Fibroblast of pulmonary artery (primary cell): ENCODE measurements at places on chromosomes 11 and 22.

DNA sequence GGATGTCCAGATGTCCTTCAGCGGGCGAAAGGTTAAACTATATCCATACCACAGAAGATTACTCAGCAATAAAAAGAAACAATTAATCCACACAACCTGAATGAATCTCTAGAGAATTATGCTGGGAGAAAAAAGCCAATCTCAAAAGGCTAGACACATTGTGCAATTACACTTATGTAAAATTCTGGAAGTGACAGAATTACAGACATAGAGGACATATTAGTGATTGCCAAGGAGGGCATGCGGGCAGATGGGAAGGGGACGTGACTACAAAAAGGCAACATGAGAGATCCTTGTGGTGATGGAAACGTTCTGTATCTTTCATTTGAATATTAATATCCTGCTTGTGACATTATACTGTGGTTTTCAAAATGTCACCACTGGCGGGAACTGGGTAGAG, 103.5 kb upstream of the BMAL1 start:
- no peak for DNase-seq

GRCh38 chr11:110818032-110818687, 105.9 kb upstream of the ARHGAP20 start:
- peak; percentile 39 for DNase-seq

DNA sequence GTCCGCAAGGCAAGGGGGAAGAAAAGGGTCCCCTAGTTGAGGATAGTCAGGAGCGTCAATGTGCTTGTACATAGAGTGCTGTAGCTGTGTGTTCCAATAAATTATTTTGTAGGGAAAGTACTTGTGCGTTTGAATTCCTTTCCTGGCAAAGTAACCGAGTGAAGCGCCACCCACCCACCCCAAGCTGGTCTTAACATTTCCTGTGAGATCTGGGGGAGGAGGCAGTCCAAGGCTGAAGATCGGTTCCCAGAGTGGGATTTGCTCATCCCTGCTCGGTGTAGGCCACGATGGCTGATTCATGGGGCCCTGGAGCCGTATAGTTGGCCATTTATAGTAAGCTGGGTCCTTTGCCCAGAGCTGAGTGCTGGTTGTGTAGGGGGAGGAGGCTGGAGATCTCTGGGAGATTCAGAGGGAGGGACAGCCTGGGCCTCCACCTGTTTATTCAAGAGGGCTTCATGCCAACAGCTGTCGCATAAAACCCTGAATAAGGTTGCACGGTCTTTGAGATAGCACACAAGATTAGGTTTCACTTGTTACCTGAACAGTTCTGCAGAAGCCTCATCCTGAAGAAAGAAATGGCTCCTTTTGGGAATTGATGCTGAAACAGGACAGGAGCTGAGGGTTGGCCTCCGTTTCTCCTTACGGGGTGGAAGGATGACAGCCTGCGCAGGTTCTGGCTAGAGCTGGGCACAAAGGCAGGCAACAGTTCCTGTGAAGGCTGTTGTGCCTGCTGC, 2.4 kb downstream of the ATF4 start:
- peak; percentile 71 for DNase-seq

GRCh38 chr11:64622681-64623080, 31.7 kb downstream of the SLC22A12 start:
- no peak for DNase-seq

- no peak for DNase-seq
Observed at GRCh38 chr22:25413620-25414019, 150.9 kb upstream of the GRK3 start.

DNA sequence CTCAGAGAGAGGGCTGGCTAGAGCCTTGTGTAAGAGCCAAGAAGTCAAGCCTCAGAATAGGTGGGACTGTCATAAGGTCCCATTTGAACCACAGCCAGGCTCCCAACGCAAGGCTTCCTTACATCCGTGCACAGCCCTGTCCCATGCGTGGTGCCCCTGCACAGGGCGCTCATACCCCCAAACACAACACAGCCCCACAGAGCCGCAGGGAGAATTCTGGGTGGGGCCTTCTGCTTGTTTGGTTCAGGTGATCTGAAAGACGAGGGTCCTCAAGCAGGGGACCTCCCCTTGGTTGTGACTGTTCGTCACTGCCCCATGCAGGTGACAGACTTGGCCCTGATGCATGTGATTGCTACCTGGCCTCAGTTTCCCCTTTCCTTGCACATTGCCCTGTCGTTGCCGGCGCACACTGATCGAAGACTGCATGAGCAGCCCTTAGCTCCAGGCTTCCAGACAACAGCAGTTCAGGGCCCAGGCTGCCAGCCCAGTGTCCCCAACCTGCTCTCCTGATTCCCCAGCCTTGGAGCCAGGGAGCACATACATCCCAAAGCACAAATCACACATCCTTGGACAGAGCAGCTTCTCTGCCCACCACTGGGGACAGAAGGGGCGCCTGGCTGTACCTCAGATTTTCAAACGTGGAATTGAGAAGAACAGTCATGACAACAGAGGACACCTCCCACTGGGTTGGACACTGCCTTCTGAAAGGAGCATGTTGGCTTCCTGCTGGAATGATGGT, 22.1 kb downstream of the GNAZ start:
- no peak for DNase-seq

DNA sequence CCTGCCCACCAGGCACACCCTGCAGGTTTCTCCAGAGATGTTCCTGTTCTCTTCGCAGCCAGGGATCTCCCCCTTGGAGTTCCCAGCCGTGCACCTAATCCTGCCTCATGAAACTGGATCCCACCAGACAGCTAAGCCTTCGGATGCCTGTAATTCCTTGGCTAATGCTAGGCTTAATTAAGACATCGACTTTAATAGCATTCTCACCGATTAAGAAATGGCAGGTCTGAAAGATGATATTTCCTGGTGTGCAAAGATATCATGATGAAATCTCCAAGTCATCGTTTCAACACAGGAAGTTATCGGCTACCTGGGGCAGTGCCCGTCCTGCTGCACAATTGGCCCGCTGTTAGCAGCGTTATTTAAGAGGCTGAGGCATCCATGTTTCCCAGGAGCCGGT, 41.5 kb upstream of the CCND1 start:
- DNase-seq, result no peak

DNA sequence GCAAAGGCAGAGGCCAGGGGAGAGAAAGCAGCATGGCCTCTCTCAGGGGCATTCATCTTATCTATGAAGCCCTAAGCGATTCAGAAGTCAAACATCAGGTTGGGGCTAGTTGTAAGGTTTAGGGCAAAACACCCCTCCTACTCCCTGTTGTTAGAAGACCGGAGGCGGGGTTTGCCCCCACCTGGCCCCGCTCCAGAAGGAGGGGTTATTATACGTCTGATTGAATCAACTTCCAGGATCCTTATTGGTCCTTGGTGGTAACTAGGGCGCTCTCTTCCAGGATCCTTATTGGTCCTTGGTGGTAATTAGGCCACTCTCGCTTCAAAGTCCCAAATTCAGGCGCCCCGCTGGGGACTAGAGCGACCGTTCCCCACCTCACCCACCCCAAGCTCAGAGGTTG, 12.1 kb upstream of the SMTN start:
- no peak for DNase-seq

- DNase-seq, result no peak
Observed at GRCh38 chr11:1196516-1197391, 26.1 kb upstream of the MUC5B start.

DNA sequence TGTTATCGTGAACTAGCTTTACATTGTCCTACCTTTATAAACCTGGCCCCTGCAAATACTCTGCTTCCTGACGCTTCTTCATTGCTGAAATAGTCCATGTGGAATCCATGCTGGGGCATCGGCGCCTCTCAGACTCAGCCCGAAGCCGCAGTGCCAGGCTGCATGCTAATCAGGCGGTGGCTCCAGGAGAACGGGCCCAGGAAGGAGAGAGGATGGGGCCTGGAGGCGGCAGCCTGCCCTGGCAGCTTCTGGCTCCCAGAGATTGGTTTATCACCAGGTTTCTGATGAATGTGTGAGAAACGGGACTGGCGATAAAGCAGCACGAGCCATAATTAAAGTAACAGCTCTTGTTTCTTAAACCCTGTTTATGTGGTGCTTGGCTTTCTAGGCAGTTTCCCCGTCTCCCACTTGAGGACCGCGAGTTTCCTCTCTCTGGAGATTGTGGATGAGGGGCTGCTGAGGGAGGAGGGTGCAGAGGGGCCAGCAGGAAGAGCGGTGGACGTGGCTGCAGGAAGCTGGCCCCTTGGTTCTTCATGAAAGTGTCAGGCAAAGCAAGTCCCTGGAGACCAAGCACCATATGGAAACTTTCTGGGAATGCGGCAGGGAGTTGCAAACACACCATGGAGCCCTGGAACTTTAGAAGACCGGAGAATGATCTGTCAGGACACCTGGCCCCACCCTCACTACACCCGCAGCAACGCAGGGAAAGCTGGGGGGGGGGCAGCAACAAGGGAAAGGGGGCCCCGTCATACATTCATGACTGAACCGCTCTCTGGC, 93.4 kb downstream of the NTM start:
- DNase-seq, result no peak

DNA sequence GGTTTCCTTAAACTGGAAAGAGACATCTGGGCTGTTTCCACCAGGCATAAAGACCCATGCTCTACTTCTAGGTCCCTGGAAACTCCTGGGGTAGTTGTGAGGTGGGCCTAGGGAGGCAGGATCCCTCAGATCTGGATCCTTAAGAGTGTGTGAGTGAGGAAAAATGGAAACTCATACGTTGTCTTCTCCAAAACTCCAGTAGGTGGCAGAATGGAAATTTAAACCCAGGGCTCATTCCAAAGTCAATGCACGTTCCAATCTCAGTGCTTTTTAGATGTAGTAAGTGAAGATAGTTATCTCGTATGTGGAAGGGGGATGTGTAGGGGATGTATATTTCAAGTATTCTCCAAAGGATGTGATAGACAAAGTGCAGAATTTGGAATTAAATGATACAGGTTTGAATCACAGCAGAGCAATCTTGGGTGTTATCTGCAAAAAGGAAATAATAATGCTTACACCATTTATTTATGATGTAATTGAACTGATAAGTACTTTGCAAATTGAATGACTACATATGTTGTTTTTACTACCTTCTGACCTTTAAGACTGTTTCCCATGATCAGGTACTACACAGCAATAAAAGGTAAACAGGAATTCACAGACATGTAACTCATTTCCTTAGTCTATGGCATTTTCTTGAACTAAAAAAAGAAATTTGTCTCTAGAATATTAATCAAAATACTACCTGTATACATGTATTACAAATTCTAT, 13.1 kb upstream of the MMP1 start:
- DNase-seq, result peak; percentile 38

DNA sequence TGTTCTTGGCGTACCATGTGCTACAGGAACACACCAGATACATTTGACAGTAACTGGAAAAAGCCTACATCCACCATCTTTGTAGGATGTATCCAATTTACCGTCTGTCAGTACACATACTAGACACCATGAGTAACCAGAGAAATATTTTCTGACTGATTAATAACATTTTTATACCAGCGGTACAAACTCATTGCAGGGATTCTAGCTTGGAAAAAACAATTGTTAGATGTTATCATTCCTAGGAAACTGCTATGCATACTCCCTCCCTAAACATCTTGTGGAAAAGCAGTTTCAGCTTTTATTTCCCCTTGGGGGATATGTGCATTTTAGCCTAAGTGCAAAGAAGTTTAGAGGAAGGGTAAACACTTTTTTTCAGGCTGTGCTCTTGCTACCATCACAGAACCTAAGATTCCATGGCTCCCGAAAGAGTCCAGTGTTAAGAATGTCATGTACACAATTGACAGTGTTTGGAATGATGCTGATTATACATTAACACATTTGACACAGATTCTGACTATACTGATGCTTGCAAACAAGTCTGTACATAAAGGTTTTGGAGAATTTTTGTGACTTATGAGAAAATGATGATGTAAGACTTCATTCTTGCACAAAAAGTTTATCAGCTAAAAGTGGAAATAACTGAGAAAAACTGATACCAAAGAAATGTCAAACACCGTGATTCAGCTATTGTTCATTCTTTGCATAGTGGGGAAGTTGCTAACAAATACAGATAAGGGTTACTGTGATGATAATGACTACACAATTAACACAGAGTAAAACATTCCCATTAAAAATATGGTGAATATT, 23.7 kb downstream of the NCF4 start:
- peak; percentile 77 for DNase-seq
